8988T (cell line): ENCODE measurements at places on chromosomes 7 and 10.

GRCh38 chr10:3172081-3172445 lies 519 bp downstream of the PITRM1 start:
- no peak for DNase-seq

GRCh38 chr7:14691597-14692203 lies 210.9 kb downstream of the DGKB start:
- DNase-seq = no peak

DNA sequence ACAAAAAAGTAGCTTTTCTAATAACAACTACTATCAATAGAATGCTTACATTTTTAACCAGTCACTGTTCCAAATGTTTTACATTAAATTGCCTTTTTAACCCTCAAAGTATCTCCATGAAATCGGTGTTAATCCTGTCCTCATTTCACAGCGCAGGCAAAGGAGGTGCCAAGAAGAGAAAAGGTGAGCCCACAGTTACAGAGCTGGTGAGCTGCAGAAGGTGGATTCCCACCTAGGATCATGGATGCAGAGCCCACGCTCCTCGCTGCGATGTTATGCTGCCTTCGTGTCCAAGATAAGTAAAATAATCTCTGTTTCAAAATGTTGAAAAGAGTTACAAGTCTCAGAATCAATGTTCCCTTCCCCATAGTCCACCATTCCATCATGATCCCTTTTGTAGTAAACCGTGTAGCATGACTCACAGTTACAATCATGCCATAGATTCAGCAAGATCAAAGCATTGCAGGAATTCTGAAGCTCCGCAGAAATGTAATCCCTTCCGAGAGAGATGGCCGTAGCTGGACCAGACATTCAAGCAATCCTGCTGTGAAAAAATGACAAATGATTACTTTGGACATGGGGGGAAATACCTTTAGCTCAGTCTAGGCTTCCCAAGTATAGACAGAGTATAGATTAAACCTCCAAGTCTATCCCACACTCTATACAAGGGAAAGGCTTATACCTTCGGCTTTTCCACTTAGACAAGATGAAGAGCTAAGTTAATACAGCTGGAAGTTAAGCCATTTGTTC lies 394.7 kb upstream of the AKR1E2 start:
- peak; percentile 15 for DNase-seq

GRCh38 chr7:152383341-152384234 lies 52.2 kb downstream of the KMT2C start:
- no peak for DNase-seq

- no peak for DNase-seq
These were observed 107.0 kb downstream of the PLXNA4 start for GRCh38 chr7:132469264-132469663.

DNA sequence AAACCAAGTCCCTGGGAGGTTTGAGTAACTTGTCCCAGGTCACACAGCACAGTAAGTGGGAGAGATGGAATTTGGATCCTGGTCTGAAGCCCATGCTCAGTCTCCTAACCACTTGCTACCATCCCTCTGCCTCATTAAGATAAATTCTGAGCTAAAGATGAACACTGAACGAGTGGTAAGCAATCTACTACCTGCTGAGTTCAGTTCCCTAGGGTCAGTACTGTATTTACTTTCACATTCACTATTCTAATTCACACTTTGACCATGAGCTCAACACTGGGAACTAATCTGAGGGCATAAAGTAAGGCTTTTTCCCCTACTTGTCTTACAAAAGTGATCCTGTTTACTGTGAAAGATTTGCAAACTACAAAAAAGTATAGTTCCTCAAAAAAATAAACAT lies 2.4 kb downstream of the UROS start:
- no peak for DNase-seq

GRCh38 chr10:18859659-18860058 lies 188.9 kb upstream of the MALRD1 start:
- no peak for DNase-seq

DNA sequence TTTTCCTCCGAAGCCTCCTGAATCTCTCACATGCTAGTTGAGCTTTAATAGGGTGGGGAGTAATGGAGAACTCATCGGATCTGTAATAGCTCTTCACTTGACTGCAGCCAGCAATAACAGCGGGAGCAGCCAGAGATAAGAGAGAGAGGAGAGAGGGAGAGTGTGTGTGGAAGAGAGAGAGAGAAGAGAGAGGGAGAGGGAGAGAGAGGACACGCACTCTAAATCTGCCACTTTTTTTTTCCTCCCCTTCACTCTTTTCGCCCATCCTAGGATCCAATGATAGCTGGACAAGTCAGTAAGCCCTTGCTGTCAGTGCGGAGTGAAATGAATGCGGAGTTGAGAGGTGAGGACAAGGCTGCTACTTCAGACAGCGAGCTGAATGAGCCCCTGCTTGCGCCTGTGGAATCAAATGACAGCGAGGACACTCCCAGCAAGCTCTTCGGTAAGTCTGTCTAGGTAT lies 107.9 kb downstream of the POU6F2 start:
- no peak for DNase-seq

DNA sequence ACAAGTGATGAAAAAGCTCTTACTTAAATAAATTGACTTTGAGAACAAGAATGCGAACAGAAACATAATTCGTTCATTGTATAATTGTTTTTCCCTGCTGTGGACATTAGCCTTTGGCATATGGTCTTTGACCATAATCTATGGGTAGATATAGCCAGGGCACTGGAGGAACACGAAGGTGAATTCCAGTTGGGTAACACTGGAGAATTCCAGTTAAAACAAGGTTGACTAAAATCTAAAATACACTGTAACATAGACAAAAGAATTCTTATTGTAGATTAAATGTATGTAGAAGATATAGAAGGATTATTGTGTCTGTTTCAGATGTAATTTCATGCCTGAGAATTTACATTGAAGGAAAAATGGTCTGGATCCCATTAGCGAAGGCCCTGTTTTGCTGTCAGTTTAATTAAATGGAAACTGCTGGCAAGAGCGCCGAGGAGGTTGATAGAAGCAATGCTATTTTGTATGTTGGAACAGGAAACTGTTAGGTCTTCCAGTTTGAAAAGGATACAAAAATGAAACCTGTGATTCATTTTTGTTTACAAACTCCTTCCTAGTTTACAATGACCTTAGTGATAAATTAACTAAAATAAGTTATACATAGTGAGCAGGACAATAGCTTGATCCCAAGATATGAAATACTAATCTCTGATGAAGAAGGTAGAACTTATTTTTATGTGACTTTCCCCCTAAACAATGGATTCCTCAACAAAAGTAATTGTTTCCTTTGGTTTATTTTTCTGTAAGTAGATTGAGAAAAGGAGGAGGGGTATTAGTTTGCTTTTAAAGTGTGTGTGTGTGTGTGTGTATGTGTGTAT lies 68.9 kb downstream of the ARID5B start:
- DNase-seq = no peak

- no peak for DNase-seq
These were observed 212.3 kb downstream of the DKK1 start for GRCh38 chr10:52526251-52526823.

DNA sequence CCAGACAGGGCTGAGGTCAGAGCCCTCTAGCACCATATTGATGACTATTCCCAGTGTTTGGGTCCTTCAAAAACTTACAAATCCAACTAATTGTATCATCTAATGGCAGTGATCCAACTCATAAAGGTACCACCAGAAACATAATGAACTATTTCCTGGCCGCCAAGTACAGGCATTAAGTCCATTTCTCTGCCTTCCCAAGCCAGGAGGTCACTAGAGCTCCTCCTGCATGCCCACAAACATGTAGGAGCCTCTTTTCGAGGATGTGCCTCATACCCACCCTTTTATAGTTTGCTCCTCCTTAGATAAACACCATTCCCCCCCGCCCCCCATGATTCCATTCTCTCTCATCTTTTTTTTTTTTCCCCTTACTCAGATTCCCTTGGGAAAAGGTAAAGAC lies 91.3 kb downstream of the CHN2 start:
- DNase-seq = no peak

DNA sequence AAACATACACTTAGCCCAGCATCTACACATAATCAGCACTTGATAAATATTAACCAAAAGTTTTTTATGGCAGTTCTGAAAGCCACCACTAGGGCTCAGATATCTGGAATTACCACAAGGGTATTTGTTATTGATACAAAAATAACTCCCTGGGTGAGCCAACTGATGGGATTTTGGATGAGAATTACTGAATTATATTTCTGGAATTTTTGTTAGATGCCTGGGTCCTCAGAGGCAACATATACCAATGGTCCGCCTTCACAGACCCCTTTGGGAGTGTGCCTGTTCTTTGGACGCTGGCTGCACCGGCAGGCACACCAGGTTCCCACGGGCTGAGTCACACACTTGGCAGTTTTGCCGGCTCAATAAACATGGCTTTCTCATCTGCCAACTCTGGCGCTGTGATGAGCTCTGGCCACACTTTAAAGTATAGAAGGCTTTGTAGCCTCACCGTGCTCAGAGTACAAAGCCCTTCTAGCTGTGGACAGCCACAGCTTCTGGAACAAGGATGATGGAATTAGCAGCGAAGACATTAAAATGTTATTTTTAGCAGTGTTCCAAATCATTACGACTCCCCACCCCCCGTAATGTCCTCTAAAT lies 24.5 kb upstream of the EEPD1 start:
- no peak for DNase-seq

- DNase-seq = no peak
These were observed 33.8 kb downstream of the MAP3K8 start for GRCh38 chr10:30467651-30468338.

- no peak for DNase-seq
These were observed 42.1 kb upstream of the DNAAF5 start for GRCh38 chr7:684416-684815.

- DNase-seq = no peak
These were observed 50.3 kb upstream of the SLC29A3 start for GRCh38 chr10:71268758-71269157.

DNA sequence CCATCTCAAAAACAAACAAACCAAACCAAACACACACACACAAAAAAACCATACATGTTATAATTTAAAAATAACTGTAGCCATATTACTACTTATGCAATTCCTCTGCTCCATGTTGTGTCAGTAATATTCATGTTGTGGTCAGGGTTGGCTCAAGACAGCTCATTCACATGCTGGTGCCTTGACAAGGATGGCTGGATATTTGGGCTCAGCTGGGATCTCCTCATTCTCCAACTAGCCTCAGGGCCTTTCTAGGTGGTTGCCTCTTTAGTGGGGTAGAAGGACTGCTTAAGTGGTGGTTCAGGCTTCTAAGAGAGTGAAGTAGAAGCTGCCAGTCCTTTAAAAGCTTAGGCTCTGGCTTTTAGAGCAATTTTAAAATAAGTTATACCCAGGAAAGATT lies 189.3 kb downstream of the ADRA2A start:
- DNase-seq = no peak

DNA sequence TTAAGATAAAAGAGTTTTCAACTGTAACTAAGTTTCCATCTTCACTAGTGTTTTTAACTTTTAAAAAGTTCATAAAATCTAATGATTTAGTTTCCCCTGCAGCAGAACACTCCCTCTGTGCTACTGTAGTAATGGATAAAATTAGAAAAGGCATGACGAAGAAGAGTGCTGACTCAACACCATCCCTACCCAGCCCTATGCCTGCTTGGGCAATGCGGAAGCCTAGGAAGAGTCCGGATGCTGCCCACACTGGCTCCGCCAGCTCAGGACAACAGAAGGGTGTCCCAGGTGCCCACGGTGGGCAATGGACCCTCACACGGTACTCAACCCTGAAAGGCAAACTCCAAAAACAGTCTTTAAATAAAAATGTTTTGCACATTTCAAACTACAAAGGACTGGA lies 118.2 kb downstream of the LARP4B start:
- DNase-seq = no peak

GRCh38 chr10:12394241-12395033 lies 45.1 kb downstream of the CAMK1D start:
- no peak for DNase-seq

GRCh38 chr7:42319631-42320030 lies 82.6 kb upstream of the GLI3 start:
- no peak for DNase-seq

- DNase-seq = no peak
These were observed 223.8 kb downstream of the PLXDC2 start for GRCh38 chr10:20040012-20040411.

GRCh38 chr7:80671744-80672143 lies 33.3 kb downstream of the CD36 start:
- no peak for DNase-seq

GRCh38 chr7:108360058-108360800 lies 96.0 kb downstream of the NRCAM start:
- no peak for DNase-seq

DNA sequence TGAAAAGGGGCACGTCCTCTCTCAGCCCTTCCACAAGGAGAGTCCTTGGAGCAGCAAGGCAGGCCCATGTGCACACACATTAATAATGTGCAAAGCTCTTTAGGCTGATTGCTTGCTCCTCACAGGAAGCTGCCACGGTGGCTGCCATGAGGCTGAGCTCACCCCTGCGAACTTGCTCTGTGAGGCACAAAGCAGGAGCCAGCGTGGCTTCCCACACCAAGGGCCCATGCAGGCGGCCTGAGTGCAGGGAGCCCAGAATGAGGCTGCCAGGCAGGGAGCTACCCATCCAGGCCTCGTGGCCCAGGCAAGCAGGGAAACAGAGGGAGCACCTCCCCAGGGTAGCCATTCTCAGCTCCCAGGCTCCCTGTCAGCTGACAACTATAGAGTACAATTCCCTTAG lies 242.9 kb downstream of the GRID1 start:
- DNase-seq = no peak

DNA sequence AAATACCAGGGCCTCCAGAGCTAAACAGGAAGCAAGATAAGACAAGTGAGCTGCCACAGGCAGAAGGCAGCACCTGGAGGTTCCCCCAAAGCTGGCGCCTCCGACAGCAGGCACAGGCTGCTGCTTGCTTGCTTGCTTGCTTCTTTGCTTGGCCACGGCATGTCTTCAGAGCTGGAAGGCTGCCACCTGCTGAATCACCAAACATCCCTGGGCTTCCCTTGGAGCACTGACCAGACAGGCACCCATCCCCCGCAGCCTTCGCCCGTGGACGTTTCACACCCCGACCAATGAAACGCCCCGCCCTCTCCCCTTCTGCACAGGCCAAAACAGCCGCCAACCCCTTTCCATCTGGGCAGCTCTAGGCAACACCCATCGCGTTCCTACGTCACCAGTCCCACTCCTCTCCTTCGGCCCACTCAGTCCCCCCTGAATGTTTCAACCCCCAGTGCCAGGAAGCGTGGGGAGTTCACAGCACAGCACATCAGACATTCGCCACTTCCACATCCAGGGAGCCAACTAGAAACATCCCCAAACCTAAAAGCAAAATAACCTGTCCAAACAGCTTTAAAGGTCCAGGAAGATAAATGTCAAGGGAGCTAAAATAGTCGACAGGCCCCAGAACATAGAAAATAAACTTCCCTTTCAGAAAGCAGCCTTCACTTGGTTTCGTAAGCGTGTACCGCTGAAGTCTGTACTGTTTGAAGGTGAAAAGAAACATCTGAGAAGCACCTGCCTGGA lies 1.6 kb downstream of the SGMS1 start:
- DNase-seq = peak; percentile 59

DNA sequence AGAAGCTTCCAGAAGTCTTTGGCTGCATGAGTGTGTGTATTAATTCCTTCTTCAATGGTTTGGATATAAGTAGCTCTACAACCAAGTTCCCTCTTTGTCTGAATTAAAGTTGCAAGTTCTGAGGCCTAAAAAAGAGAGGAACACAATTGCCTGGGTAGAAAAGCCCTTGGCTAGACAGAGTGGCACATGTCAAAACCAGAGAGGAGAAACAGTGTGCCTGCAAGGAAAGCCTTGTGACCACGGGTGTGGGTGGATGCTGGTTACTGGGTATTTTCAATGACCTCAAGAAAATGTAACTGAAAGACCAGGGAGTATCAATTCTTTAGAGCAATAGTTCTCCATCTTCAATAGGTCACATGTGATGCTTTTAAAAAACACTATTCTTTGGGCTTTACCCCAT lies 148.3 kb downstream of the SVIL start:
- DNase-seq = no peak

GRCh38 chr10:124496150-124496549 lies 34.5 kb downstream of the LHPP start:
- no peak for DNase-seq
